GM23248 (cell line): ENCODE measurements at places on chromosomes 7 and 10. TPM values are rescaled to one million over a fixed set of nuclear protein-coding genes. Genes with fewer than 3 reads are reported as not detected.
A peak's percentile ranks its signal among the peaks of the same experiment; 100 is the strongest.

- H3K4me1 ChIP-seq, result no peaks in the 10 kb centered on the region
- no peak overlapping the region for H3K4me3 ChIP-seq
- peak; percentile 31 for DNase-seq
- H3K27ac ChIP-seq, result no peak overlapping the region
- no peaks in the 10 kb centered on the region for H3K27me3 ChIP-seq
- H3K36me3 ChIP-seq, result no peaks in the 10 kb centered on the region
These were observed 44.0 kb upstream of the CRTAC1 start for GRCh38 chr10:98074315-98074911.

- H3K27me3 ChIP-seq, result no peaks in the 10 kb centered on the region
- DNase-seq, result no peak
- H3K27ac ChIP-seq, result no peak overlapping the region
- H3K4me1 ChIP-seq, result no peaks in the 10 kb centered on the region
- no peak overlapping the region for H3K4me3 ChIP-seq
These were observed 19.1 kb upstream of the EXOC6 start for GRCh38 chr10:92829042-92829785.

DNA sequence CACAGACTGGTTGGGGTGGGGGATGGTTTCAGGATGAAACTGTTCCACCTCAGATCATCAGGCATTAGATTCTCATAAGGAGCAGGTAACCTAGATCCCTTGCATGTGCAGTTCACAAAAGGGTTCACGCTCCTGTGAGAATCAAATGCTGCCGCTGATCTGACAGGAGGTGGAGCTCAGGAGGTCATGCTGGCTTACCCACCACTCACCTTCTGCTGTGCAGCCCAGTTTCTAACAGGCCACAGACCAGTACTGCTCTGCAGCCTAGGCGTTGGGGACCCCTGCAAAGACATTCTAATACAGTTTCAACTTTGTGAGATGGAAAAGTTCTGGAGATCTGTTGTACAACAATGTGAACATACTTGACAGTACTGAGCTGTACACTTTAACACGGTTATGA lies 39.9 kb downstream of the STRA8 start:
- H3K36me3 ChIP-seq, result no peaks in the 10 kb centered on the region
- DNase-seq, result no peak
- no peak overlapping the region for H3K27ac ChIP-seq
- no peaks in the 10 kb centered on the region for H3K4me1 ChIP-seq

DNA sequence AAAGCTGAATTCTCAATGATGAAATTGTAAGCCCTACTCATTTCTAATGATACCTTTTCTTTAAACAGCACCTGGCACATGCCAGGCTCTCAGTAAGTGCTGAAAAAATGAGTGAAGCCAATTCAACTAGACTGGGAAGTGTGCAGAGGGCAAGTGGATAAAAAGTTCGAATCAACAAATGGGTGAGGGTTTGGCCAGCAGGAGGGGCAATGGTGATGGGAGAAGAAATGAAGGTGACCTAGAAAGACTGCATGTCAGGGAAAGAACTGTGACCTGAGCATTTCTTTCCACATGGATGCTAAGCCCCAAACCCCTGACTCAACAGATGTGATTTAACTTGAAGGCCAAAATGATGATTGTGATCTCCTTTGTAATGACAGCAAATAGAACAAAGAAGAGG lies 54.6 kb downstream of the DKK1 start:
- no peak overlapping the region for H3K27ac ChIP-seq
- H3K4me3 ChIP-seq, result no peak overlapping the region
- no peak for DNase-seq
- no peaks in the 10 kb centered on the region for H3K36me3 ChIP-seq

The RARRES2 gene
- not detected in 2 replicates for total RNA-seq

The POM121L12 gene
- not detected in 2 replicates for total RNA-seq

The PALS2 gene
- 16.9 and 17.4 TPM in 2 replicates for total RNA-seq
